ENCODE measurements at places on chromosomes 12 and 14. TPM values are rescaled to one million over a fixed set of nuclear protein-coding genes. Genes with fewer than 3 reads are reported as not detected.

The SCN8A gene
- total RNA-seq, result 17.2 TPM

The OASL gene
- total RNA-seq, result not detected

The AKAP5 gene
- total RNA-seq, result 0.16 TPM

The PRB2 gene
- not detected for total RNA-seq

The CLEC14A gene
- 0.63 TPM for total RNA-seq
